Spleen (tissue), 13 donors: ENCODE measurements at places on chromosomes 2 and 18. TPM values are rescaled to one million over a fixed set of nuclear protein-coding genes. Genes with fewer than 3 reads are reported as not detected.

The IL1A gene
- not detected for total RNA-seq

The DPP10 gene
- not detected for total RNA-seq

The PROC gene
- total RNA-seq = not detected

The SLC66A3 gene
- 82.1 TPM for total RNA-seq

The SLC38A11 gene
- 41.4 TPM for total RNA-seq
